ENCODE measurements at places on chromosomes 6 and 20.

DNA sequence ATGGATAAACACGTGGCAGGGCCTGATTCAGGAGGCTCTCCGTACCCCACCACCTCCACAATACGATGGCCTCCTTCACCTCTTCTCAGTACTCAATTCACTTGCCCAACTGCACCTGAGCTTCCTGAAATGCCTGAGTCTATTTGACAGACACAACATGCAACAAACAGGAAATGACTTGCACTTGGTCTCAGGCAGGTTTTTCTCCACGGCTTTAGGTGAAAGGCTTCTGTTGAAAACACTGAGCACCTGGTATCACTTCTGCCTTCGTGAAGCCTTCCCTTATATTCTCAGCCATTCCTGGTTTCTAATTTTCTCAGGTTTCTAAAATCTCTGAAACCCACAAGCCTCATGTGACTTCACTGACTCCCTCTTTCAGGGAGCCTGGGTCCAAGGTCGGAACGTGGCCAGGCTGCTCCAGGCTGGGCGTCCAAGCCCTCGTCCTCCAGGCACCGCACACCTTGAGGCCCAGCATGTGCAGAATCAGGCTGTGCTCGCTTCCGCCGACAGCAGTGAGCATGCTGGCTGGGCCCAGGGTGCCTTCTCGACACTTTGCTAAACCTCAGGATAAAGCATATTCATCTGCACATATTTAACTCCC is 34.7 kb downstream of the TAF4 start:
- no peak for DNase-seq

- no peak for DNase-seq
These were observed 64.2 kb downstream of the F13A1 start for GRCh38 chr6:6256259-6256658.

- DNase-seq = peak; percentile 76
These were observed 44.4 kb downstream of the DSTN start for GRCh38 chr20:17614176-17614811.

DNA sequence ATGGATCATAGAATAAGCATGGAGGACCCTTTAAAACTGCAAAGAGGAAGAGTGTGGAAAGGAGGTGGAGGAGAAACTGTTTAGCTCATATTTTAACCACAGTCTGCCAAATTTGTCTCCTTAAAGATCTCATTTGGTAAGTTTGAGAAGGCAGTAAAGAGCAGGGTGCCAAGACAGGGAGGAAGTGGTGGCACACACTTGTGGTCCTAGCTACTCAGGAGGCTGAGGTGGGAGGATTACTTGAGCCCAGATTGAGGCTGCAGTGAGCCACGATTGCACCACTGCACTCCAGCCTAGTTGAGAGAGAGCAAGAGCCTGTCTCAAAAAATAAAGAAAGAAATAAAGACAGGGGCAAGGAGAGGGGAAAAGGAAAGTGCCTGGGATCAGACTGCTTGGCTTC is 16.8 kb upstream of the DCBLD1 start:
- DNase-seq = no peak

GRCh38 chr6:35359744-35360348 is 17.5 kb downstream of the PPARD start:
- peak; percentile 37 for DNase-seq

DNA sequence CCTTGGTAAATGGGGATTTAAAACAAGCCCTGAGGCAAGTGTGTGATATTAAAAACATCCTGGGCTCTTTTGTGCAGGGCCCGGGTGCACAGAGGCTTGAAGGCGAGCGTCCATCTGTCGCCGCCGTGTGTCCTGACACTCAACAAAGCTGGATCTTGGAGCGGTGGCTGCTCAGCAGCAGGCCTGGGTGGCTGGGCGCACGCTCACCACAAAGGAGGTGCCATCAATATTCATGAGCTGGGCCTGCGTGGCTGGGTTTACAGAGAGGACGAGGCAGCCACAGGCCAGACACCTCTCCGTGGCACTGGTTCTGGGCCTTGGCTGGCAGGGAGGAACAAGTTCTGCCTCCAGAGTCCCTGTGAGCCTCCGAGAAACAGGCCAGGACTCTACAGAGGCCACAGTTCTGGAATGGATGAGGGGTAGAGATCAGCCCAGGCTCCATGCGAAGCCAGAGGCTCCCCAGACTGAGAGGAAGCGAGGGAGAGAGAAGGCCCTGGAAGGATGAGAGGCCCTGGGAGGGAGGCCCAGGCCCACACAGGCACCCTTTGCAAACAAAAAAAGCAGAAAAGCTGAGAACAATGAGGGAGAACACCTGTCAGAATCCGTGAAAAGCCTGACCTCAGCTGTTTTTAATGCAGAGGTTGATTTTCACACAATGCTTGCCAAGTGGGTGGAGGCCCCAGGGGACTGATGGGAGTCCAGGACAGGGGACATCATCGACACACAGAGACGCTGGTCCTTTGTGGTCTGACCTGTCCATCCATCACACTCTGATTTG is 21.9 kb downstream of the BHLHE23 start:
- DNase-seq = no peak

- DNase-seq = no peak
These were observed 138.8 kb upstream of the C6orf118 start for GRCh38 chr6:165448210-165448609.

GRCh38 chr20:34773726-34774125 is 51.7 kb downstream of the NCOA6 start:
- no peak for DNase-seq

- DNase-seq = no peak
These were observed 39.4 kb downstream of the HFE start for GRCh38 chr6:26126394-26127235.

DNA sequence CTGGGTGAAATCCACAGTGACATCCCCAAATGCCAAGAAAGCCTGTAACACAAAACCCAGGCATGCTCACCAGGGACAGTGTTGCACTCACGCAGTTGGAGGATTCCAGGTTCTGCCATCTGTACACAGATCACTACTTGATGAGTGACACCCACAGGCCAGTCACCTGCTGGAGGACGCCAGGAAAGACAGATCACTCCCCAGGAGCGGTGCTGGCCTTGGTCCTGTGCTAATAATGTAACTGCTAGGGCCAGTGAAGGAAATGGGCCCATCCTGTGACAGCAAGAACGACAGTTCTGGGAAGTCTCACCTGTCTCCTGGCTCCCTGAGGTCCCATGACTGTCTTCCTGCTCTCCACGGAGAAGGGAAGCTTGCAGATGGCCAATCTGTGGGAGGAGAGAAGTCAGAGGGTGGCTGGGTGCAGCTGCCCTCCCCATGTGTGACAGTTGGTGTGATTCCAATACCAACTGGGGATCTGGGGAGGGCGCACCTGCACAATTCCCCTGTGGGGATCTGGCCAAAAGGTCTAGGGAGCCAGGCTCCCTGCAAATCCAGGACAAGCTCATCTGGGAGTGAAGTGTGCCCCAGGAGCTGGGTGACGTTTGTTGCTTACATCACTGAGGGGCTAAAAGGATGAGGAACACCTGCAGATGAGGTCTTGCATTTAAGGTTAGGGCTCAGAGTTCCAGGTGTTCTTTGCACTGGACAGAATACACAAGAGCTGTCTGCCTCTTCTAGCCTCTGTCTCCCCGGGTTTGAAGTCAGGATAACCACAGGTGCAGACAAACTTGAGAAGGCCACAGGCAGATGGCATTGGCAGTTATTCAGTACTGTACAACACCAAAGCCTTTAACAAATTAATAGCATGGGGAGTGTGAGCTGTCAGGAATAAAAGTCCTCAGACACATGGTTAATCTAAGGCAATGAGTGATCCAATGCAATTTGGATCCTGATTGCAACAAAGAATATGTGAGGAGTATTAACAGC is 10.3 kb downstream of the ZNF337 start:
- no peak for DNase-seq

DNA sequence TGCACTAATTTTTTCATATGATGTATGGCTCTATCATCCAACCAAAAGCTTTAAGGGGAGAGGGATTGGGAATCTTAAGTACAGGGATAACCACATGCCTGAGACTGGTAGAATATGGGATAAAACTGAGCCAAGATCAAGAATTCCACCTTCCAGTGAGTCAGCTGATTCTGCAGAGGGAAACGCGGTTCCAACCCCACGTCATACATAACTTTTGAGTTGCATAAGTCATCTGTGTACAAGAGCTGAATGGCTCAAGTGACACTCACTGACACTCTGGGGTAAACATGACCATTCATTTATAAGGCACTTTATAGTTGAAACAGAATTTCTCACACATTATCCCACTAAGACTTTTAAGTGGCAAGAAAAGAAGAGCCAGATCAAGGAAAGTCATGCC is 16.4 kb downstream of the TRIM27 start:
- DNase-seq = no peak

Data from testis (tissue), 5 donors.